ENCODE measurements at places on chromosomes 16 and 17.

DNA sequence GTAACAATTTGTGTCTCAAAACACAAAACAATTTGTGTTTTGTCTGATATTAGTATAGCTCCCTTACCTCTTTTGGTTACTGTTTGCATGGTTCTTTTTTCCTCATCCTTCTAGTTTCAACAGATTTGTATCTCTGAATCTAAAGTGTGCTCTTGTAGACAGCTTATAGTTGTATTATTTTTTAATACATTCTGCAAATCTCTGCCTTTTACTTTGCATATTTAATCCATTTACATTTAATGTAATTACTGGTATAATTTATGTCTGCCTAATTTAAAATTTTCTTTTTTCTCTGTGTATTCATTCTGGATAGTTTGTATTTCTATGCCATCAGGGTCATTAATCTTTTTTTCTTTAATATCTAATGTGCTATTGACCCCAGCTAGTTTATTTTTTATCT lies 9.9 kb upstream of the GNAO1 start:
- DNase-seq: no peak

DNA sequence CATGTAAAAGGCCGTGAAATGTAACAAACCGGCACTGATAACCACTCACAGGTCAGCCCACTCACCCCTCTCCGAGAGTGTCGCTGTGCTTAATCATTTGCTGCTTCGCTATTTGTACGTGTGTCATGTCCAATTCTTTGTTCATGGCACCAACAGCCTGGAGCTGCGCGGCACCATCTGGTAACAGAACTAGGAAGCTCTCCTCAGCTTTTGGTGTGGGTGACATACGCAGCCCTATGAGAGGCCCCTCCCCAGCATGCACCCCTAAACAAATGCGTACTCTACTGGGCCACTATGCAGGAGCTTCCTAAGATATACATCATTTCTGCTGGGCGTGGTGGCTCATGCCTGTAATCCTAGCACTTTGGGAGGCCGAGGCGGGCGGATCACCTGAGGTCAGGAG lies 2.3 kb upstream of the PECAM1 start:
- DNase-seq: peak; percentile 34

DNA sequence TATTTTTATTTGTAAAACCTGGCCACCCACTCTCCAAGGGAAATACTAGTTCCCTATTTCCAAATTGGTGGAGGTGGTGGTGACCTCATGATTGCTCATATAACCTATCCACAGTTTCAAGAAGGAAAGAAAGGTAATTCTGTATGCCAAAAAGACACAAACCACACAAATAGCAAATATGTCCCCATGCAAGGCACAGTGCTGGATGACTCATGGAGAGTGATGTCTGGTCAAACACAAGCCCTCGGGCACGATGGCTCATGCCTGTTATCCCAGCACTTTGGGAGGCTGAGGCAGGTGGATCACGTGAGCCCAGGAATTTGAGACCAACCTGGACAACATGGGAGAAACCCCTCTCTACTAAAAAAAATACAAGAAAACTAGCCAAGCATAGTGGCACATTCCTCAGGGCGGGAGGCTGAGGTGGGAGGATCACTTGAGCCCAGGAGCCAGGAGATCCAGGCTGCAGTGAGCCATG lies 64.2 kb downstream of the GNA13 start:
- no peak for DNase-seq

- DNase-seq: no peak
Observed at GRCh38 chr17:45334231-45334630, 17.4 kb upstream of the MAP3K14 start.

- DNase-seq: peak; percentile 45
Observed at GRCh38 chr16:1105888-1106620, 10.0 kb upstream of the C1QTNF8 start.

GRCh38 chr17:59479141-59479540 lies 86.3 kb upstream of the DHX40 start:
- no peak for DNase-seq

GRCh38 chr16:65888201-65888600 lies 478.3 kb upstream of the CDH5 start:
- DNase-seq: no peak

DNA sequence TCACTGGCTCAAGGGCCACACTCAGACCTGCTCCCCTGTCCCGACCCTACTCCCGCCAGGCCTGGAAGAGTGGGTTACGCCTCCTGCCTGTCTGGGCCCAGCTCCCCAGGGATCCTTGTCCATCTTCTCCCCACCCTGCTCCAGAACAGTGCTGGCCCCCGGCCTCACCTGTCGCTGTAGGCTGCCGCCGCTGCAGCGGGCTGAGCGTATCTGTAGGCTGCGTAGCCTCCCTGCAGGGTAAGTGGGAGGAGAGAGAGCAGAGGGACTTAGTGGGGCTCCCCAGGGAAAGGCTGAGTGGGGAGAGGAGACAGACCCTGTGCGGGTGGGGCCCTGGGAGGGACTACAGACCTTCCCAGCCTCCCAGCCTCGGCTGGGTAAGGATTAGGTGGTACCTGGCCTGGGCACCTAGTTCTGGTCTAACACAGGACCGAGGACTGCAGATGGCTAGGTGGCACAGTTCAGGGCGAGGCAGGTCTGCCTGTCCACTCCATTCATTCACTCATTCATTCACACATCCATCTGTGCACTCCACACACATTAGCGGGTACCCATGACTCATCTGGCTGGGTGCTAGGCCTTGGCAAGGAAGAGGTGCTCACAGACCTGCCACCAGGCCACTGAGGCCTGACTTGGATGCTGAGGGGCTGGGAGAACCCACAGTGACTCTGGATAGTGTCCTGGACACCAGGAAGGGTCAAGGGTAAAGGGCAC lies 20.9 kb downstream of the ENGASE start:
- no peak for DNase-seq

GRCh38 chr17:43984521-43984920 lies 19.9 kb upstream of the NAGS start:
- DNase-seq: no peak

DNA sequence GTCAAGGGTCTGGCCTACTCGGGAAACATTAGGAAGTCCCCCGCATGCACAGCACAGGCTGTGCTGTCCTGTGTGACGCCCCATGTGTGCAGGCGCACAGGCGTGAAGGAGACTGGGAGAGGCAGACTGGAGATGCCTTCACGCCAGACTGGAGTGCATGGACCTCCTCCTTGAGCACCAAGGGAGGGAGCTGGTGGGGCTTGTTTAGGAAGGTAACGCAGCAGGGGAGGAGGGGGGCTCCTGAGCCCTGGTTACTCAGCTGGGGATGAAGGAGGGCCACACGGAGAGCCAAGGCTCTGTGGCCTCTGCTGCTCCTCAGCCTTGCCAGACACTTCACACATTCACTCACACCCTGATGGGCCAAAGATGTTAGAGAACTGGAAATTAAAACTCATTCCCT lies 7.7 kb downstream of the HSDL1 start:
- DNase-seq: no peak

GRCh38 chr16:21610766-21611165 lies 11.4 kb downstream of the METTL9 start:
- DNase-seq: no peak

DNA sequence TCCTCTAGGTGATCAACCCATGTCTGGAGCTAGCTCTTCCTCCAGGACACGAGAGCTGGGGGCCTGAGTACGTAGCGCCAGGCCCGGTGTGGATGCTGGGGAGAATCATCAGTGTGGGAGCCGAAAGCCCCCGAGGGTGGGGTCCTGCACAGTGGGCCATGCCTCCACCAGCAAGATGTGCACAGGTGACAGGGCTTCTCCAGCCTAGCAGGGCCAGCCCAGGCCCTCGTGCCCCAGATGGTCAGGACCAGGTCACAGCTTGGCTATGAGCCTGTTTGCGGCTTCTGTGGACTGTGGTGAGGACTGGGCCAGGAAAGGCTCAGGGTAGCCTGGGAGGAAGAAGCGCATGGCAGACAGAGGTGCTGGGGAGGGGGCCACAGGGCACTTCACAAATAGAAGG lies 7.8 kb downstream of the MPG start:
- no peak for DNase-seq

GRCh38 chr16:66880288-66881013 lies at the start of gene PDP2:
PDP2 (plus strand) TSS chr16:66880515; CDS start chr16:66884285, 3,770 bp downstream.
- peak; percentile 86 for DNase-seq

DNA sequence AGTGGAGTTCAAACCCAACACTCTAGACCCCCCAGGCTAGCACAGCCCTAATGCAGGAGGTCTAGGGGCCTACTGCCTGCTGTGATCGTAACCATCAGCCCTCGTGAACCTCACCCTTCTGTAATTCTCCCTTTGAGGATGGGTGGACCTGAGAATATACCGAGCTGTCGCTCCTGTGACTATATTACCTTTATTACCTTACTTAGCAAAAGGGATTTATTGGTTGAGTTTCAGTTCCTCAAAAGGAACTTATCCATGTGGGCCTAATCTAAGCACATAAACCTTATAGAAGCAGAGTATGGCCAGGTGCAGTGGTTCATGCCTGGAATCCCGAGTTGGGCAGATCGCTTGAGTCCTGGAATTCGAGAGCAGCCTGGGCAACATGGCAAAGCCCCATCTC lies 19.2 kb upstream of the EMP2 start:
- no peak for DNase-seq

DNA sequence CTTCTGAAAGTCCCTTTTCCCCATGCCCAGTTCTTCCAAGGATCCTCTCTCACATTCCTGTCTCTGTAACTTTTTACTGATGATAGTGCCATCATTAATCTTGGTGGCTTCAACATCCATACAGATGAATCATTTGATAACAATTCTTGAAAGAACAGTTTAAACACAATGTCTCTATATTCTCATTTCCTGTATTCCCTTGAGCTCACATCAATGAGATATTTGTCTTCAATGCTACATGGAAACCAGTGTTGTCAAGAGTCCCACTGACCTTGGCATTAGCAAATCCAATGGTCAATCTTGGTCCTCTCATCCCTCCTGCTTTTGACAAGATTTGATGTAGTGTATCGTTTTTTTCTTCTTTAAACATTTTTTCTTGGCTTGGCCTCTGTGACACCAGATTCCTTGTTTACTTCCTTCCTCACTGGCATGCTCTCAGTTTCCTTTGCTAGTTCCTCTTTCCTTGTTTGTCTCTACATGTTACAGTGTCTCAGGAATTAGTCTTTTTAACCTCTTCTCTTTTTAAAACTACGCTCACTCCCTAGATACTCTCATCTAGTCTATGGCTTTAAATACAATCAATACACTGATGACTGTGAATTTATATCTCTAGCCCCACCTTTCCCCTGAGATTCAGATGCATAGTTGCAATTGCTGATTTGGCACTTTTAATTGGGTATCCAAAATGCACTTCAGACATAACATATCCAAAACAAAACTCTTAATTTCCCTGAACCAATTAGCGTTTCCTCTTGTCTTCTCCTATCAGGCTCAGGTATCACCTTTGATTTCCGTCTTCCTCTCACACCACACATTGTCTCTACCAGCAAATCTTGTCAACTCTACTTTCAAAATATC lies 134.0 kb downstream of the MYO1D start:
- DNase-seq: no peak

GRCh38 chr17:66349521-66350254 lies 47.3 kb downstream of the PRKCA start:
- no peak for DNase-seq

DNA sequence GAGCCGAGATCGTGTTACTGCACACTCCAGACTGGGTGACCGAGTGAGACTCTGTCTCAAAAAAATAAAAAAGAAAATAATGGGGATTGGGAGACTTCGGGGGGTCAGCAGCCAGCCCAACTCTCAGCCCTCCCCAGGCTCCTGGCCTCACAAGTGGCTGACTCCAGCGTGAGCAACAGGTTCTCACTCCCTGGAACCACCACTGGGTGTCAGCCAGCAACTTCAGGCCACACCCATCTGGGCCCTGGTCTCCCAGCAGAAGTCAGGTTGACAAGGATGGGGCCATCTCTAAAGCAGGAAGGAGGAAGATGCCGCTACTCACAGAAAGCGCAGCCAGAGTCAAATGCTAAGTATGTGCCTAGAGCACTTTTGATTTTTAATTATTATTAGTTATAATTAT lies 139.4 kb downstream of the C16orf78 start:
- DNase-seq: no peak

GRCh38 chr17:18965530-18966236 lies 13.7 kb downstream of the SLC5A10 start:
- no peak for DNase-seq

- DNase-seq: no peak
Observed at GRCh38 chr17:78103311-78103710, 25.2 kb downstream of the TMC6 start.

- DNase-seq: no peak
Observed at GRCh38 chr16:87560428-87561199, 41.7 kb upstream of the JPH3 start.

DNA sequence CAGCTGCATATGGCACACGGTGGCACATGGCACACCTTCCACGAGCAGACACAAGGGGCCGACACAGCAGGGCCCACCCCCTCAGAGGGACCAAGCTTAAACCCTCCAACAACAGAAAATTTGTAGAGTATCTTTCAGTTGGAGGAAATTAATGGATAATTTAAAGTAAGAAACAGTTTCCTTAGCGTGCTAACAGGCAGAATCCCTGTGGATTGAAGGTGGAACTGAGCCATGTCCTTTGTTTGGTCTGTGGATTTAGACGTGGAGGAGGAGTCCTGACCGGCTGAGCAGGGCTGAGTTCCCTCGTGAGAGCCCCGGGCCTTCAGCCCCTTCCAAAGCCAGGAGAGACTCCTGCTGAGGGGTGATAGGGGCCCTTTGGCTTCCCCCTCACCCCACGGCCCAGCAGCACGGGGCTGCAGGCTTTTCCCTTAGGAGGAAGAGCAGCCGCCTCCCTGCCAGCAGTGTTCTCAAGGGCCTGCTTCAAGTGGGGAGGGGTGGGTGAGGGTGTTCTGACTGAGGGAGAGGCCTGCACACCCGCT lies 1.4 kb upstream of the CYB561 start:
- no peak for DNase-seq

- DNase-seq: no peak
Observed at GRCh38 chr17:41535764-41536481, 7.8 kb upstream of the KRT19 start.

DNA sequence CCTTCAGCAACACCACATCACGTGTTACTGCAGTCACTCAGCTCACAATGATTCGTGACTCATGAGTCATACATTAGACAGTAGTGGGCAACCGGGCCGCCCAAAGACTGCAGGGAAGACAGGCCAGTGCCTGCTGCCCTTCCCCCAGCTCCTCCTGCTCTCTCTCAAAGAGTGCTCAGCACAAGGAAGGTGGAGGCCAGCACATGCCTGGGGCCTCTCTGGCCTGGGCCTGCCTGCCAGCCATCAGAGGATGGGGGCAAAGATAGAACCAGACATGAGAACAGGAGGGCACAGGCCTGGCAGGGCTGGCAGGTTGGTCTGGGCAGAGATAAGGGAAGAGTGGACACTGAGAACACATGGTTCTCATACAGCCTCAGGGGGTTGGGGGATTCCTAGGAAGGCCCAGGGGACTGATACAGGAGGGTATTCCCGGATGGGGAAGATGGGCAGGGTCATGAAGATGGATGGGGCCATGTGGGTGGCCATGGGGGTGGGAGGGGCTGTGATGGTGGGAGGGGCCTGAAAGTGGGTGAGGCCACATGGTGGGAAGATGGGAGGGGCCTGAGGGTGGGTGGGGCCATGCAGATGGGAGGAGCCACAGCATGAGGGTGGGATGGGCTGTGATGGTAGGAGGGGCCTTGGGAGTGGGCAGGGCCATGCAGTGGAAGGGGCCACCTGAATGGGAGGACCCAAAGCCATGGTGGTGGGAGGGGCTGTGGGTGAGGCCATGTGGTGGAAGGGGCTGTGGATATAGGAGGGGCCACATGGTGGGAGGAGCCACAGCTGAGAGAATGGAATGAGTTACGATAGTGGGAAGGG lies 29.0 kb downstream of the KATNB1 start:
- peak; percentile 21 for DNase-seq

- no peak for DNase-seq
Observed at GRCh38 chr16:81752876-81753227, 26.2 kb upstream of the PLCG2 start.

GRCh38 chr17:2468270-2468669 lies 43.4 kb downstream of the METTL16 start:
- no peak for DNase-seq

Measured in T-cell (primary cell).